Activated effector memory CD4-positive, alpha-beta T cell treated with anti-CD3 and anti-CD28 coated beads, Interleukin-2, amount 50 U/mL, for 16 hours (primary cell): ENCODE measurements at places on chromosomes 12 and 14.

DNA sequence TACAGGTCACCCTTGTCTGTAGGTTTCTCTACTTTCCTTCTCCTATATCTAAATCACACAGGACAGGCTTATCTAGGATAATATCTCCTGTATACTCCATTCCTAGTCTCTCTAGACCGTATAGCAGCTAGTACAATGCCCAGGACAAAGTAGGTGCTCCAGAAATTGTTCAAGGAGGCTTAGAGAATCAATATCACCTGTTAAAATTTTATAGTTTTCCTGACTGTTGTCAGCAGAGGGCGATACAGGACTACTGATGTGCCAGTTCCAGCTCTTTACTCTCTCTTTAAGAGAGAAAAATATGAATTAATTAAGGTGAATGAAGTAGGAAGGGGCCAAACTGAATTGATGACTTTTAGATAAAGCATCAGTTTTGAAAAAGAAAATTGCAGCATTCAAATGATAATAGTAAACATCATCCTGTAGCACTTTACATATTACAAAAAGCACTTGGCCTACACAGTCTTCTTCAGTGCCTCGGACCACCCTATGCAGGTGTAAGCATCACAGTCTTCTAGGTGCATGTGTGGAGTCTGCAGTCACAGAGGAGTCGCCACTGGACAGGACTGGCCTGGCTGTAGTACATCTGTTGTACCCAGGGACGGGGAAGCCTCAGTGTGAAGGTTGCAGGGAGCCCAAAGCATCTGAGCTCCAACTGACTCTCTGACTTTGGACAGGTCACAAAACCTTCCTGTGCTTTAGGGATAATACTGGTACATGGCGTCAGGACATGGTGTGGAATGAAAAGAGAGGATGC is 61.9 kb upstream of the MAX start:
- DNase-seq, result peak; percentile 66

DNA sequence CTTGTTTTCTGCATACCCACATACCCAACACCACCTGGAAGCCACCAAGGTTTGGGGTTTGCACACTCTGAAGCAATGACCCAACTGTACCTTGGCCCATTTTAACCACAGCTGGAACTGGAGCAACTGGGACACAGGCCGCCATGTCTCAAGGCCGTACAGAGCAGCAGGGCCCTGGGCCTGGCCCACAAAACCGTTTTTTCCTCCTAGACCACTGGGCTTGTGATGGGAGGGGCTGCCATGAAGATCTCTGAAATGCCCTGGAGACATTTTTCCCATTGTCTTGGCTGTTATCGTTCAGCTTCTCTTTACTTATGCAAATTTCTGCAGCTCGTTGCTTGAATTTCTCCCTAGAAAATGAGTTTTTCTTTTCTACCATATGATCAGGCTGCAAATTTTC is 96.7 kb upstream of the PLEKHA5 start:
- no peak for DNase-seq

DNA sequence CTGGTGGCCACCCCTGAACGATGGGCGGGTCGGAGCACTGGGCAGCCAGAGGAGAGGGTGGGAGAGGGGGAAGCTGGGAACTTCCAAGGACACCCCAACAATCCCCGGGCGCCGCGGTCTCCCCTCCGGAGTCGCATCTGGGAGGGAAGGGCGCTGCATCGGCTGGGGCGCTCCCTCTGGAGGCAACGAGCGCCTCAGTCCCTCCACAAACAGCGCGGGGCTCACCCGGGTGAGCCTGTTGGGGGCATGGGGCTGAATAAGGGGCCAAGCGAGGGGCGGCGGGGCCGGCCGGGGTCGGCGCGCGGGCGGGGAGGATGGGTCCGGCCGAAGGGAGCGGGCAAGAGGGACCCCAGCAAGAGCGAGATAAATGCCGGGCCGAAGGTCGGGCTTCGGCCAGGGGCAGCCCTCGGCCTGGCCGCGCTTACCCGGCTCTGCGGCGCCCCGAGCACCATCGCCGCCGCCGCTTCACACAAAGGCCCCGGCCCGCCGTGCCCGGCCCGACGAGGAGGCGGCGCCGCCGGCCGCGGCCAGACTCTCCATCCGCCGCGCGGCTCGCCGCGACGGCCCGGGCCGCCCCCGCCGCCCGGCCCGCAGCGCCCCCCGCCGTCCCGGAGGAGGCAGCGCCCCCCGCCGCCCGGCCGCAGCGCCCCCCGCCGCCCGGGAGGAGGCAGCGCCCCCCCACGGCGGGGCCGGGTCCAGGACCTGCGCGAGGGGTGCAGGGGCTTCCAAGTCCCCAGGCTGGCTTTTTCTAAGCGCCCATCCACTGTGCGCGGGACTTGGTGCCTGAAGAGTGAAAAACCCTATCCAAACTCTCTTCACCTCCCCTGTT is at the start of gene ZBTB39:
Gene ZBTB39, minus strand, starts transcription at position 567 of the 829 bp plus-strand sequence. CDS start 1,629 bp downstream, outside the sequence.
- DNase-seq, result peak; percentile 89

DNA sequence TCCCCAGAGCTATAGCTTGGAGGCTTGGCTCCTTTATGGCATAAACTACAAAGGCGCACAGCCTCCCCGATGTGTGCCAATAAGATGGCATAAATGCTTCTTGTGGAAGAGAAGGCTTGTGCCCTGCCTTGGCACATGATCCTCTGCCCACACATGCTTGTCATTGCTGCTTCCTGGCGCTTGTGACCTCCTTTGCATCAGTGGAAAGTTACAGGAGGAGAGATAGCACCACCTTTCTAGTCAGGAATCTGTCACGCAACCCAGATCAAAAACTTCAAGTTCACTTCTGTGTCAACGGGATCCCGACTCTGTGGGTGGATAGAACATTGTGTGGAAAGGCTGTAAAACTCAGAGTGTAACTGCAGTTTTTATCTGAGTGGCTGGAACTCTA is 183.8 kb upstream of the HIF1A start:
- DNase-seq, result peak; percentile 84

DNA sequence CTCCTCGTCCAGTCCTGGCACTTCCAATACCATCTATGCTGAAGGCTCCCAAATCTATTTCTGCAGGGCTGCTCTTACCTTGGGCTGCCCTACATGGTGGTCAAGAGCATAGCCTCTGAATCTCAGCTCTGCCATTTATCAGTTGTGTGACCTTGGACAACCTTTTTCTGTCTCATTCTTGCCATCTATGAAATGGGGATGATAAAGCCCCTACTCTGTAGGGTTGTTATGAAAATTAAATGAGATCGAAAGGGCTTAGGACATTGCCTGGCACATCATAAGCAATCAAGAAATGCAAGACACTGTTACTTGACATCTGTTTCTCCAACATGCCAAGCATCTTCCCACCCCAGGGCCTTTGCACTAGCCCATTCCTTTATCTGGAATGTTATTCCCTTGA is 45.5 kb upstream of the GPATCH2L start:
- no peak for DNase-seq

DNA sequence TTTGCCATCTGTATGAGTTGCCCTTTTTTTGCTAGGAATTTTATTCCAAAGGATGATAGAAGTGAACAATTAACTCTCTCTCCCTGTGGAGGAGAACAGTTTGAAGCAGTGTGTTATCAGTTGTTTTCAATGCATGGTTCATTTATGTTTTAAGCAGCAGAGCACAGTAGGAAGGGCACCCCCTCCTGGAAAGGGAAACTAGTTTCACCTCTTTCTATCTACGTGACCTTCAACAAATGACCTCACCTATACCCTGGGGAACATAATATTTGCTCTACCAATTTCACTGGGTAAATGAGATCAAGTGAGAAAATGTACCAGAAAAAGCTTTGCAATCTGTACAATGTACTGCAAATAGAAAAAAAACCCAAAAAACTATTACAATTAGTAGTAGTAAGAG is 5.4 kb upstream of the DCP1B start:
- no peak for DNase-seq

GRCh38 chr12:108582978-108583770 is 14.7 kb downstream of the TMEM119 start:
- DNase-seq, result no peak

GRCh38 chr12:115190010-115190770 is 506.2 kb upstream of the TBX3 start:
- DNase-seq, result no peak

GRCh38 chr12:95790033-95790916 is at the start of gene NTN4:
Gene NTN4 (minus strand): TSS chr12:95790764. CDS start chr12:95790309, 455 bp downstream.
- peak; percentile 63 for DNase-seq

DNA sequence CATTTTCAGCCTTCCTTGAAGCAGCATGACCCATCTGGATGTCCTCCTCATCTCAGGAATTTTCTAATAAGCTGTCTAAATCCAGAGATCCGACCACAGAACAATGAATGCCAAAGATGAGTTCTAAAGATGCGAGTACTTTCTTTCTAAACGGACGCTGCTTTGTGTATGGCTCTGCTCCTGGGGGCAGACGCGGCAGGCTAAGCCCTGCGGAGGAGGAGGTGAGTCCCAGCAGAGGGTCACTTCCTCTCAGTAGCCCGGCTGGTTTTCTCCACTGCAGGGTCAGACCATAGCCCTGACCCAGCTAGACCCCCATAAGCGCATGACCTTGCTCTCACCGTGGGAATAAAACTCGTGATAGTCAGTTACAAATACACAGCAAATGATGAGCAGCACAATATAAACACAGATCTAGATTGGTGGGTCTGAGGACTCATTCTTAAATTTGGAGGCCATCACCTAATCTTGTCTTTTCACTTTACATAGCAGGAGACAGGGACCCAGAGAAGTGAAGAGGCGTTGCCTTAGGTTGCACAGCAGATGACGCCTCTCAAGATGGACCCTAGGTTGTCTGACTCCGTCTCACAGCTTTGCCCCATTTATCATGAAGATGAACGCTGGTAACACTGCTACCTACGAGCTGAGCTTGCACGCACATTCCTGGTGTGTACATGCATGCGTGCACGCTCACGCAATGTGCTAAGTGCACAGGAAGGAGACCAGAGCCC is 16.6 kb downstream of the SSH1 start:
- DNase-seq, result no peak

GRCh38 chr14:102096569-102097188 is 9.8 kb upstream of the HSP90AA1 start:
- peak; percentile 90 for DNase-seq

GRCh38 chr12:95851606-95852005 is 7.1 kb upstream of the SNRPF start:
- DNase-seq, result no peak

DNA sequence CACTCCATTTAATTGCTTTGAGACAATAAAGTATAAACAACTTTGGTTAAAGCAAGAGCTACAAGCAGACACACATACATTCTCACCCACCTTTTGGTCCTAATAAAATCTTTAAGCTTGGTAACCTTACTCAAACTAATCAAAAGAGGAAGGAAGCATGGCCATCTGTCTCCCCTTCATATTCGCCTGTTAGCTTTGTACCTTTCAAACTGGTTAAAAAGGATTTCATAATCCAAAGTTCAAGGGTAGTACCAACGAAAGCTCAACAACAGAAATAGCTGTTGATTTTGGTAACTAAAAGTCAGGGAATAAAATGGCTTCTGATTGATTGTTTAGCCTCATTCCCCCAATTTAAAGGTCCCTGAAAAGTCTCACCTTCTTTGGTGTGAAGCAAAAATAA is 456.9 kb downstream of the BCAT1 start:
- DNase-seq, result no peak

GRCh38 chr12:69595689-69596088 is 10.4 kb downstream of the CCT2 start:
- DNase-seq, result no peak

- no peak for DNase-seq
Measured at GRCh38 chr14:76395161-76395560, 19.2 kb downstream of the ESRRB start.
